ENCODE measurements at places on chromosomes 7 and 10.

DNA sequence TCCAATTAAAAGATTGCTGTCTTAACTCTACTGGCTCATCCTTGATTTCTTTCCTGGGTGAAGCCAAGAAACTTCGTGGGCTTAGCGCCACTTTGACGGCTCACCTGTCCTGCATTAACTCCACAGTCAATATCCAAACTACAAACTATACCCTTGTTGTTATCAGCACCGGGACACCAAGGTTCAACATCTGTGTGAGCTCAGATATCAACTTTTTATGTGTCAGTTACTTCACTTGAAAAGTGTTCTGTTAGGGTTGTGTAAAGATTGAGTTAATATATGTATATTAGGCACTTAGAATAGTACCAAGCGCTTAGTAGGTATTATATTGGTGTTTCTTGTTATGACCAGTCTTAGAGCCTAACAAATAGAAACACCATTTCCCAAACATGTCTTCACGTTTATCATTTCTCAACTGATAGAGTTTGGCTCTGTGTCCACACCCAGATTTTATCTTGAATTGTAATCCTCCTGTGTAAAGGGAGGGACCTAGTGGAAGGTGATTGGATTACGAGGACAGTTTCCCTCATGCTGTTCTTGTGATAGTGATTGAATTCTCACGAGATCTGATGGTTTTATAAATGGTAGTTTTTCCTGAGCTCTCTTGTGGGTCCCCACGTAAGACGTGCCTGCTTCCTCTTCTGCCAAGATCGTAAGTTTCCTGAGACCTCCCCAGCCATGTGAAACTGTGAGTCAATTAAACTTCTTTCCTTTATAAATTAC lies 19.0 kb upstream of the ST8SIA6 start:
- no peak for DNase-seq

DNA sequence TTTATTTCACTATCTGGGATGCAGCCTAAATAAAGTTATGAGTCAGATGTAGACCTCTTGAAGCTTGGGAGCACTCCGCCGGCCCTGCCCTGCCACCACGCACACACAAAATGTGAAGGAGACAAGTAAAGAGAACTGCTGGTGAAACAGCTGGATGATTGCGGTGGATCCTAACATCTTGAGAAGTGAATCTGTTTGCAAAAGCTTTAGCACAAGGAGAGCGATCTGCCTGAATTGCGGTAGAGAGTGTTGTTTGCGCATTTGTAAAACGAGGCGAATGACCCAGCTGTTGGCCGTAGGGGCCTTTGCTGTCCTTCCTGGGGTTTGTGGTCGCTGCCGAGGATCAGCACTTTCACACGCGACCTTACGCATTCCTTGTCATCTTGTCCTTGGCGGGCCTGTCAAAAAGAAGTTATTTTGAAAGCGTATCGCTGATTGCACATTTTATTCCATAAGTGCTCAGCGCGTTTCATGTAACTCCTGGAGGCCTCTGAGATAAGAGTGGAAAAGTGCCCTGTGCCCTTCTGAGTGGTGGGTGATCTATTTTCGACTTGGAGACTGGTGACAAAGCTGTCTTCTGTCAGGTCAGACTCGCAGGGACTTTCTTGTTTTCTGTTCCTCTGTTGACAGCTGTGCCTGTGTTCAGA lies 40.8 kb downstream of the RBM20 start:
- DNase-seq: no peak

DNA sequence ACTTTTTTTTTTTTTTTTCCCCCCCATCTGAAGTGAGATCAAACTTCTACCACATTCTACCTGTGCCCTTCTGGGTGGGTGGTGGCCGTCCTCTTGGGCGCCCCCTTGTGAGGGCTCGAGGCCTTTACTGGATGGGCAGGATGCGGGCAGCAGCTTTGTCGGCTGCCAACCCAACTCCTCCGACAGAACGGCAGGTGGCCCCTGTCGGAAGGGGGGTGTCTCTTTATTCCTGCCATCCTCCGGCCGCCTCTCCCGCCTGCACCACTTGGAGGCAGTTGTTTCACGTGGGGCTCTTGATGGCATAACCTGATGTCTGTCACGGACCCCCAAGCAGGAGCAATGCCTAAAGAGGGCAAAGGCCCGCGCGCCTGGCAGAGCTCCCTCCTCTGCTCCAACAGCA lies 31.0 kb downstream of the AMZ1 start:
- peak; percentile 74 for DNase-seq

GRCh38 chr10:101223274-101224059 lies 5.8 kb downstream of the LBX1 start:
- no peak for DNase-seq

GRCh38 chr10:21209495-21209894 lies 312.4 kb upstream of the NEBL start:
- no peak for DNase-seq
